ENCODE measurements at places on chromosomes 6 and 20.

GRCh38 chr6:73078908-73079610 is 146.2 kb downstream of the KHDC1L start:
- DNase-seq = no peak

- DNase-seq = no peak
Measured at GRCh38 chr20:22567944-22568871, 16.2 kb downstream of the FOXA2 start.

GRCh38 chr20:48957533-48957932 is 36.0 kb downstream of the ARFGEF2 start:
- no peak for DNase-seq

- DNase-seq = no peak
Measured at GRCh38 chr6:141472162-141472928, 660.4 kb upstream of the GJE1 start.

- DNase-seq = no peak
Measured at GRCh38 chr6:42088101-42088591, 37.8 kb downstream of the TAF8 start.

DNA sequence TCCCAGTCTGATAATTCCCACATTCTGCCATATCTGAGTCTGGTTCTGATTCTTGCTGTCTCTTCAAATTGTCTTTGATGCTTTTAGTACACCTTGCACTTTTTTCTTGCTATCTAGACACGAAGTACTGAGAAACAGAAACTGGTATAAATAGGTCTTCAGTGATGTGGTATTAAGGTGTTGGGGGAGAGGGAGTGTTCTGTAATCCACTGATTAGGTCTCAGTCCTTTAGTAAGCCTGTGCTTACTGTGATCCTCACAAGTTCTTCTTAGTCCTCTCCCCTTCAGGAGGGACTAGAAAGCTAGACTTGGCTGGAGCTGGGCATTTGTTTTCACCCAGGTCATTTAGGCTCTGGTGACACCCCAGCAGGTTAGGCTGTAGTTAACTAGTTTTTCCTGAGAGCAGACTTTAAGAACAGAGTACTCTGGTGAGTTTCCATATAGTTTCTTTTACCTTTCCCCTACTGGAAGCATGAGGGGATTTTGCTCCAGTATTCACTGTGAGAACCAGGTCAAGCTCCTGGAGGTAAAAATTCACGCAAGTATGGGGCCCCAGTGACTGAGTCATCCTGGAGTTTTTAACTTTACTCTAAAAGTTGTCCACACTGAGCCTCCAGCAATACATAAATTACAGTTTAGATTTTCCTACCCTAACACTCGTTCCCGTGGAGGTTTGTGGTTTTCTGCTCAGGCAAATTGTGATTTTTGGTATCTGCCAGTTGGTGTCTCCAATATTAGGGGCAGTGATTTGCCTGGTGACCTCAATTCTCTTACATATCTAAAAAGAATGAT is 154.6 kb downstream of the CDKAL1 start:
- DNase-seq = no peak

- no peak for DNase-seq
Measured at GRCh38 chr20:16290358-16290757, 282.9 kb downstream of the KIF16B start.

GRCh38 chr6:113049190-113049589 is 702.1 kb downstream of the RFPL4B start:
- DNase-seq = no peak

GRCh38 chr6:107584726-107585125 is 94.8 kb downstream of the SOBP start:
- DNase-seq = no peak

GRCh38 chr20:728256-728944 is 39.9 kb downstream of the SLC52A3 start:
- DNase-seq = peak; percentile 71

DNA sequence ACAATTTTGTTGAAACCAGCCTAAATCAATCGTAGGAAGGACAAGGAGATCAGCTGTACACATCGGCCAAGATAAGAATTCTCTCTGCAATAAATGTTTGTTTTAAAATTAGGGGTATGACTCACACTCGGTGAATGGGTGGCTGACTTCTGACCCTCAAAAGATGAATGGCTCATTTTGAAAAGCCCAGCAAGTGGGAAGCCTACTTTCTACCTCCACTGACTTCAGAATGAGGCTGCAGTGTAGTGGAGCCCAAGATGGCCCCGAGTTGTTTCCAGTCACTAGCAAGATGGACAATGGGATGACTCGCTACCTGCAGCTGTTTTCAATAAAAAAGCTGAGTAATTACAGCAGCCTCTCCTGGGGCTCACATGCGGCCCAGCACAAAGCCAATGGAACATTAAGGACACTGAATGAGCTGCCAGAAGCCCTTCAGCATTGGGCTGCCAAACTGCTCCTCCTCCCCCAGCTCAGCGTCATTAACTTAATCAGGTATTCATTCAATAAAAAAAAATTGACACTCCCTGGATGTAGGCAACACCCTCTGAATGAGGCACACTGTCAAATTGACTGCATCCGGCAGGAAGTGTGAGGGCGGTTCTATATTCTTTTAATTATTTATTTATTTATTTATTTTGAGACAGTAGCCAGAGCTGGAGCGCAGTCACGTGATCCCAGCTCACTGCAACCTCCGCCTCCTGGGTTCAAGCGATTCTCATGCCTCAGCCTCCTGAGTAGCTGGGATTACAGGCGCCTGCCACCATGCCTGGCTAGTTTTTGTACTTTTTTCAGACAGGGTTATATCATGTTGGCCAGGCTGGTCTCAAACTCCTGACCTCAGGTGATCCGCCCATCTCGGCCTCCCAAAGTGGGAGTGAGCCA is 107.3 kb downstream of the GMPR start:
- no peak for DNase-seq

GRCh38 chr6:75963569-75963968 is 108.9 kb downstream of the IMPG1 start:
- no peak for DNase-seq

- no peak for DNase-seq
Measured at GRCh38 chr20:7015257-7015656, 247.8 kb downstream of the BMP2 start.

GRCh38 chr6:129646642-129647041 is 63.3 kb downstream of the ARHGAP18 start:
- no peak for DNase-seq

DNA sequence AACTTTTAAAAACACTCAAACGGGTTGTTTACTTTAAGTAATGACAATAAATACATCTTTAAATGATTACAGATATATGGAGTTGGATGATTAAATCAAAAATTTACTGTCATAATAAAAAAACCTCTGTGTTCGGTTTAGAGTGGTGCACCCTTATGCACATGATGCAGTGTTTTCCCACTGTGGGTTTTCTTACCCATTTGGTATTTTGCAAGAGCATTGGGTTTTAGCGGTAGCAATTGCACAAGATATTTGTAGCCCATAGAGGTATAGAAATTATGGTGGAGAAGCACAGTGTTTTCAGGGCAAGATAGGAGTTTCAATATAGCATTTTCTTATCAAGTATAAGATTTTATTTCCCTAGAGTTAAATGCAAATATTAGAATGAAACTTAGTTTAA is 410.8 kb upstream of the PLCB4 start:
- DNase-seq = no peak

- no peak for DNase-seq
Measured at GRCh38 chr6:142784344-142784743, 160.6 kb downstream of the HIVEP2 start.

GRCh38 chr6:33144373-33144772 is 47.9 kb downstream of the COL11A2 start:
- DNase-seq = no peak

GRCh38 chr6:128358244-128358776 is 162.1 kb downstream of the PTPRK start:
- DNase-seq = no peak

GRCh38 chr6:31399589-31400466 is 3.6 kb upstream of the MICA start:
- DNase-seq = peak; percentile 64

DNA sequence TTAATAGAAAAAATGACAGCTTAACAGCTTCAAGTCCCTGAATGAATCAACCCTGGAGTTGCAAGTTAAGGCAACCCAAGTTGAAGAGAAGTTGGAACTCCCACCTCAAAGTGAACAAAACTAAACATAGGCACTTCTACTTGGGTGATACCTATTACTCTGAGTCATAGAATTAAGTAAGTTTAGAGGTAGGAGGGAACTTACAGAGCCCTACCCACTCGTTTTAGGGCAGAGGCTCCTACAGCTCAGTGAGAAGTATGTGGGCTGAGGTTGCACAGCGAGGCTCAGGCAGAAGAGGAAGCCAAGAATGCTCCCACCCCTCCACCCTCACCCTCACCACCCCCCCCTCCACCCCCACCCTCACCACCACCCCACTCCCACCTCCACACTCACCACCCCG is 42.2 kb downstream of the NFATC2 start:
- peak; percentile 38 for DNase-seq

DNA sequence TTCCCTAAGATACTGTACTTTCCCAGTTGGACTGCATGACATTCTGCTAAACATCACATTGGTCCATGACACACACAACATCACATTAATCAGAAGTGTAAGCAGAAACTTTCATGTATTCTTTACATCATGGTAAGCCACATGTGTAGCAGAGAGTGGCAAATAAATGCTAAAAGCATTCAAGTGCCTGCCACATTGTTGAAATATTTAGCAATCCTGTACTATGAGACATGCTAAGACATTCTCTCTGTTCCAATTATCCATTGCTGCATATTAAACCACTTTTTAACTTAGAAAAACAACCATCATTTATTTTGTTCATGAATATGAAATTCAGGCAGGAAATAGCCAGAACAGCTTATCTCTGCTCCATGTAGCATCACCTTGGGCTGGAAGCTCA is 207.7 kb upstream of the GJE1 start:
- no peak for DNase-seq

DNA sequence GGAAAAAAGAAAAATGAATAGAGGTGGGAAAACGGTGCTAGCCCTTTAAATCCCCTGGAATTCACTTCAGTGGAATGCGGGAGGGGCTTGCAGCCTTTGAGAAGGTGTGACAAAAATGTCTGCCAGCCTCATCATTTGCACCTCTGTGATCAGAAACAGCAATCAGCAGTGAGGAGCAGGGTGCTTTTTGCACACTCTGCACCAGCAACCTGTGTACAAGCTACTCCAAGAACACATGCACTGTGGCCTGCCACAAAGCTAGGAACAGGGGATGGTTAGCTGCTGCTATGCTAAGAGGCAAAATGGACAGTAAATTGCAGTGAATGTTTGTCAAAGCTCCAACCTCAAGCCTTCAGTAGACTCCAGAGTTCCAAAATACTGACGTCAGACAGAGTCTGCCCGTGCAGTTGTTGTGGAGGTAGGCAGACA is 29.7 kb downstream of the GINS1 start:
- DNase-seq = no peak

DNA sequence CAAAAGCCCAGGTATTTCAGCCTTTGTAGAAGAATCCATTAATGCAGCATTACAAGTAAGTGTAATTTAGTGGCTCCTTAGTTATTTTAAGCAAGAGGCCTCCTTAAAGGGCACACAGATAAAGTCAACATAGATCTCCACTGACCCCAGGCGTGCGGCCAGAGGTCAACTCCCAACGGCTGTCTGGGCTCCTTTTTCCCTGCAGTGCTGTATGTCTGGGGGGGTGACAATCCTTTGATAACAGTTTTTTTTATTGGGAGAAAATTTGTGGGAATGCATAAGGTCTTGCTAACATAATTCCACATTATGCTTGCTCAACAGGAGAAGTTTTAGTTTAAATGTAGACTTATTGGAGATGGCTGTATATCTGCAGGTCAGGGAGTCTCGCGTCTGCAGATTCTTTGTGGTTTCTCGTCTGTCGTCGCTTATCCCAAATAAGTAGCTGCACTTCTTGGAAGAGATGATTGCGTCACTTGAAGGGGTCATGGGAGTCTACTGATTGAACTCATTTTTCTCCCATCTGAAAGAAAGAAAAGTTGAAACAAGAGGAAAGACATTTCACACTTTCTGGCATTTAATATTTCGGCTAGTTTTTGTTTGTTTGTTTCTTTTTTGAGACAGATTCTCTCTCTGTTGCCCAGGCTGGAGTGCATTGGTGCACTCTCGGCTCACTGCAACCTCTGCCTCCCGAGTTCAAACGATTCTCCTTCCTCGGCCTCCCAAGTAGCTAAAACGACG is 151.7 kb upstream of the AKAP12 start:
- DNase-seq = no peak

Measured in stimulated activated CD4-positive, alpha-beta T cell treated with anti-CD3 and anti-CD28 coated beads, Interleukin-4, amount 100 ng/mL, for 1 hour (primary cell).